Activated CD4-positive, alpha-beta T cell treated with anti-CD3 and anti-CD28 coated beads, Interleukin-2, amount 50 U/mL, for 1 hour (primary cell): ENCODE measurements at places on chromosomes 4 and X.

DNA sequence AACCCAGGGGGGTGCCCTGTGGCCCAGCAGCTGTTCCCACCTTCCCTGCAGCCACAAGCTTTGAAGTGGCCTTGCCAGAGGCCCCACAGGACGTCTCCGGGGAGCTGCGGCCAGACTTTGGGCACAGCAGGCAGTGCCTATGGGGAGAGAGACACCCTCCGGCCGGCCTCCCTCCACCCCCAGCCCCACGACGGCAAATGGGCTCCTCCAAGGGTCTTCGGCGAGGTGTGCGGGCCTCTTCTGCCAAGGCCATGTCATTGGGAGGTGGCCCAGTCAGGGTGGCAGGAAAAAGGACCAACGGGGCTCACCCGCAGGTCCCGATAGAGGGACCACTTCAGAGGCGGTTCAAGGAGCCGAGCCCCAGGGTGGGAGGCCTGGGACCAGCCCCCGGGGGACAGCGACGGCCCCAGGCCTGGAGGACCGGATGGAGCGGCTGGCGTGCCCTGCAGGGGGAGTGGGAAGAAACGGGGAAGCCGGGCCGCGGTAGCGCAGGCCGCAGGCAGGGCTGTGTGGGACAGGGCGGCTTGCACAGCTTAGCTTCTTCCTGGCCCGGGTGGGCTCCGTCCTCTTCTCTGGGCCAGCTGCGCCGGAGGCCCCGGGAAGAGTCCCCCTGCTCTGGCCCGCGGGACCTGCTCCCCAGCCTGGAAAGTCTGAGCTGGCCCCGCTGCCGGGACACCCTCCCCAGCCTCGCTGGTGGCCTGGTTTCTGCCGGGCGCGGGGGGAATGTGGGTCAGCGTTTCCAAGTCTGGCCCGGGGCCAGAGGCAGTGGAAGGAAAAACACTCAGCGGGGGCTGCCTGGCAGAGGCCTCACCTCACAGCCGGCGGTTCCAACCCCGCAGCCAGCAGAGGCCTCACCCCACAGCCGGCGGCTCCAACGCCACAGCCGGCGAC is 21.9 kb upstream of the SPON2 start:
- DNase-seq, result no peak

DNA sequence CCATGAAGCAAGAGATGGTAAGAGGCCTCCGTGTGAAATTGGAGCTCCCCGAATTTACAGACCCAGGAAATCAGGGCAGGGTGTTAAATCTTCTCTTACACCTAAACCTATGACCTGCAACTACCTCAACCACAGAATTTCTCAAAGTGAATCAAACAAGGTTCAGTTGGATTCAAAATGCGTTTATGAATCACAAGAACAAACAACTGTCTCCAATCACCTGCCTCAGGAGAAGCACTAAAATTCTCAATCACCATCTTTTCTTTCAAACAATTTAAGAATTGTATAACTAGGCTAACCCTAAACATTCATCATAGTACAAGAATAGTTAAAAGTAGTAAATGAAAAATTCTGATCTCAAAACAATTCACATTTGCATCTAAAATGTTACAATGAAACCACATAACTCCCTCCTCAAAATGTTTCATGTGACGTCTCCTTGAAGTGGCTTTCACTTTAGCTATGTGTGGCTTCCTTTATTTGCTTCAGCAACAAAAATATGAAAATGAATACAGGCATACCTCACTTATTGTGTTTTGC is 19.2 kb downstream of the PPP3CA start:
- DNase-seq, result no peak

- no peak for DNase-seq
Observed at GRCh38 chrX:270848-271367, 10.3 kb upstream of the PLCXD1 start.

DNA sequence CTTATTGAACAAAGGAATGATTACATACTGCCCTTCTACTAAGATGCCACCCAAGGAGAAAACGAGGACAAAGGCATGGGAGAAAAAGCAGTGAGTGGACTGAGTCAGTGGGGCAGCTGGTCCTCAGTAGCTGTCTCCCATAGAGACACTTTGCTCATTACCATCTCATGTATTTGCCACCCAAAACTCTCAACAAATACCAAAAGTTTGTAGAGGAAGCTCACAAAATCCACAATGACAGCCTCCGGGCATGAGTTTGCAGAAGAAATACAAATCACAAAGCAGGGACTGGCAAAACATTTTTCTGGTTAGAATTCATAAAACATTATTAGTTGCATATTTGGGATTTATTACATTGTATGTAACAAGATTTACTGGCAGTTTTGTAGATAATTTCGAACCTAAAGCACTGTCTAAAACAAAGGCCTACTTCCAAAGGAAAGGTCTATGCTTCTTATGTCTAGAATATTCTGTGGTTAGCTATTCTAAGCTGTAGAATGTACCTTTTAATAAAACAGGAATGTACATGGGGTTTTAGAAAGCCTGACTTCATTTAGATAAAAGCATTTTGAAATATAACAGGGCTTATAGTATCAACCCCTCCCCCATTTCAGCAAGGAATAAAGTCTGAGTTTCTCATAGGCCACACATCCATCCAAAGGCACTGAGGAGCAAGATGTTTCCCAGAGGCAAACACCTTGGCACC is 17.7 kb downstream of the PCDH18 start:
- no peak for DNase-seq

DNA sequence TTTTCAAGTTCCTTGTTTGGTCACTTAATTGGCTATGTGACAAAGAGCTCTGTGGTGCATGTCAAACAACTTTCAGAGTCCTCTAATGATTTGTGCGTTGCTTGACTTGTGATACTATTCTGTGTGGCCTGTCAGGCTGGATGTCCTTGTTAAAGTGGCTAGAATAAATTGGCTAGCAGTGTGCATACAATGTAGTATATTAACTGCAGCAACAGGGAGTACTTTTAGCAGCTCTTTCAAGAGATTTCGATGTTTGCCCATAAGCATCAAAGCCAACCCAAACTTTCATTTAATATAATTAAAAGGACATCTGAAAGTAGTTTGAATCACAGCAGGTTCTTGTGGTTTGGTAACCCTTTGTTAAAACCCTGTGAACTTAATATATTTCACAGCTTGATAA is 718.9 kb downstream of the ADGRL3 start:
- DNase-seq, result no peak

- DNase-seq, result no peak
Observed at GRCh38 chrX:155046811-155047528, 20.3 kb downstream of the FUNDC2 start.

- DNase-seq, result no peak
Observed at GRCh38 chr4:143285696-143286437, 50.8 kb upstream of the GAB1 start.

DNA sequence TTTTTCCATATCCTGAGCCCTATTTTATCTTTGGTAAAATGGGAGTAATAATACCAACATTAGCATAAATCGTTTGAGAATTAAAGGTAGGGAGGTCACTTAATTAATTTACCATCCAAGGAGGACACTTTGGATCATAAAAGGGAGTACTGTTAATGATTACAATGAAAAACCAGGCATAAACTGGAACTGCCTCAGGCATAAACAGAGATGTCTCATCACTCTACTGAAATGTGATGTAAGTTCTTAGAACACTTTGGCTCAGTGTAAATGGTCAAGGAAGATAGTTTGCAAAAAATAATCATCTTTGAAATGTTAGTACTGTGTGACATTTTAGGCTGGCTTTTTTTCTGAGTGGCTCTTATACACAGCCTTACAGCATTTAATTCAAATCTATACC is 268.7 kb downstream of the SLC39A8 start:
- DNase-seq, result no peak

- DNase-seq, result no peak
Observed at GRCh38 chrX:30610026-30610425, 32.5 kb upstream of the TASL start.

DNA sequence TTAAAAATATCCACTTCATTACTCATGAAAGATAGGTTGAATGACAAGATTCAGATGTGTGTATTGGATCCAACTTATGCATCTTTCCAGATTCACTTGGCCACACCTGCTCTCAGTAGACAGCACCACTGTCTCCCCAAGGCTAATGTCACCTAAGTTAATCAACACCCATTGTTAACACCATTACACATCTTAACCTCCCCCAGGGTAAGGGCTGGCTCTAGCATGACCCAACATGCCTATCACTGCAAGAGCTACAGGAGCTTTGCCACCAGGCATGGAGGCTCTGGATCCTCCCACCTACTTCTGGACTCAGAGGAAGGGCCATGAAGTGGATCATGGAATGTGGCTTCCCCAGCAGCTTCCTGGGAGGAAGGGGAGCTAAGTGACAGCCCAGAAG is 32.8 kb upstream of the LSM6 start:
- no peak for DNase-seq

DNA sequence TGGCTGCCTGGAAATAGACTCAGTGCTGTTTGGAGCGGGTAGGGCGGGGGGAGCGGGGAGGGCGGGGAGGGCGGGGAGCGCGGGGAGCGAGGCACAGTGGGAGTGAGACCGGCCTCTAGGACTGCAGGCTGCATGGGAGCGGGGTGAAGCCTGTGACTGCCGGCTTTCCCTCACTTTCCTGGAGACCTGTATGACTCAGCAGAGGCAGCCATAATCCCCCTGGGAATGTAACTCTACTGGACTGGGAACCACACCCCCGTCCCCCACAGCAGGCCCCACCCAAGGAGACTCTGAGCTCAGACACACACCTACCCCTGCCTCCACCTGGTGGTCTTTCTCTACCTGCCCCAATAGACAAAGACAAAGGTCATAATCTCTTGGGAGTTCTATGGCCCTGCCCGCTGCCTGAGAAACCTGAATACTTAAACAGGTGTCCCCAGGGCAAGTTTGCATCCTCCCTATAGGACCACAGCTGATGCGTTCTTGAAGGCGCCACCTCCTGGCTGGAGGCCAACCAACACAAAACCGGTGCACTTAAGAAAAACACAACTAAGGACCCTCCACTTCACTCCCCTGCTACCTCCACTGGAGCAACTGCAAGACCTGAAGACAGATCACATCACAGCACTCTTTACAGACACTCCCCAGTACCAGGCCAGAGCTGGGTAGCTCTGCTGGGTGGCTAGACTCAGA is 18.0 kb downstream of the HDAC8 start:
- DNase-seq, result no peak

GRCh38 chr4:169212981-169213380 is 57.8 kb downstream of the SH3RF1 start:
- no peak for DNase-seq

DNA sequence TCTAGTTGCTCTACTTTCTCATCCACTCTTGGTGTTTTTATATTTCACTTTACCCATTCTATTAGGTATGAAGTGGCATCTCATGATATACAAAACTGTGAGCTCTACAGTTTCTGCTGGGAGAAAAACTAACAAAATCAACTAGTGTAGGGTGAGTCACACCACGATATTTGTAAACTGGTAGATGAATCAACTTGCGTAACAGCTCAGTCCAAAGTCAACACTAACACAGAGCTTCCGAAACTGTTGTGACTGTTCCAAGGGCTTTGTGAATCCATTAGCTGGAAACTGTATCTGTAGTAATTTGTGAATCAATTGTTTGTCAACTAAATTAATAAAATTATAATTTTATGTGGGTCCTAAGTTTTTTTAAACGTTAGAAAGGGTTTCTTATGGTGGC is 119.8 kb upstream of the TSPAN5 start:
- no peak for DNase-seq

- no peak for DNase-seq
Observed at GRCh38 chr4:30768277-30768676, 48.1 kb downstream of the PCDH7 start.

DNA sequence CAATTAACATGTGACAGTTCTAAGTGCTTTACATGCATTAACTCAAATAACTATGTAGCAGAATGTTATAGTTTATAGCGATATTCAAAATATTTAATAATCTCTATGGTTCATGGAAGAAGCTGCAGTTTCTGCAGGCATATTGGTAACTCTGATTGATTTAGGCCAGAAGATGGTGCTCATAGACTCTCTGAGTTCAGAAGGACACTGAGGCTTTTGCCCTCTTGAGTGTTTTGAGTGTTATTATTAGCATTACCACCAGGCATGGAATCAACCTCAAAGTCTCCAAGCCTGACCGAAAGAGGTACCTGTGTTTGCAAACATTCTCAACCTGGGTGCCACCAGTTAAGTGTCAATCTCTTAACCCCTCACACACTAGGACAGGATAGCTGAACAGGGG is 792.3 kb upstream of the PCDH7 start:
- DNase-seq, result no peak

- DNase-seq, result no peak
Observed at GRCh38 chrX:19545651-19546050, 30.3 kb upstream of the MAP3K15 start.

DNA sequence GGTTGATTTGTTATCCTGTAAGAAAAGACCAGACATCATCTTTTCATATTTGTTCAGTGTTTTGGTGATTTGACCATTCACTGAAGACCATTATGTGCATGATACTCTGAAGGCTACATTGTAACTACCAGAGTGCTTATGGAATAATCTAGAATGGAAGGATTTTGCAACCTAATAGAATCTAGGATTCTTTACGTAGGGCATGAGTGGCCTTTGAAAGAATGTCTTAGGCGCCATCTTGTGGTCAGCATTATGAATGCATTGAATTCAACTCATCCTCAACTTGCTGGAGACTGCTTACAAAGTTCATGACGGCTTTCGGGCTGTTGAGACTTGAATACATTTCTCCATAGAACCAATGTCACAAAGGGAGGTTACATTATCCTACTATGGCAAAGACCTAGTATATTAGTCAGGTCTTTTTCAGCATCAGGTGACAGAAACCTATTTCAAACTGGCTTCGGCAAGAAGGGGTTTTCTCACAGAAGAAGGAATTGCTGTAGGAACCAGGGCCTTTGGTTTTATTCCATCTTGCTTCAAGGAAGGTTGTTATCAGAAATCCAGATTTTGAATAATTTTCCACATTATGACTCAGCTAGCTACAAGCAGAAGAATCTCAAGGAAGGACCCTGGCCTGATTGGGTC is 104.1 kb downstream of the GPAT3 start:
- DNase-seq, result peak; percentile 35

DNA sequence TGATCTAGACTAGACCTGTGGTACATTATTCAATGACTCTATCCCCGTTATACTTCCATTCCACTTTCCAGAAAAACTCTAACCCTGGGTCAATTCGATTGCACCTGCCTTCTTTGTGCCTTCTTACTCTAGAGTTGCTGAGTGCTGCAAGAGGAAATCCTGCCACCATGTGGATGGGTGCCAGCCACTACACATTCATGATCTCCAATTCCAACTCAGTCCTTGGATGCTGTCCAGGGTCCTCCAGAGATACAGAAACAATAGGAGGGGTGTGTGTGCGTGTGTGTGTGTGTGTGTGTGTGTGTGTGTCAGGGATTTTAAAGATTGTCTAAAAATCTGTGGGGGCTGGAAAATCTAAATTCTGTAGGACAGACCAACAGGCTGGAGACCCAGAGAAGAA is 42.9 kb upstream of the INTS6L start:
- DNase-seq, result peak; percentile 35
